ENCODE measurements at places on chromosomes 3 and 15.
A peak's percentile ranks its signal among the peaks of the same experiment; 100 is the strongest.

DNA sequence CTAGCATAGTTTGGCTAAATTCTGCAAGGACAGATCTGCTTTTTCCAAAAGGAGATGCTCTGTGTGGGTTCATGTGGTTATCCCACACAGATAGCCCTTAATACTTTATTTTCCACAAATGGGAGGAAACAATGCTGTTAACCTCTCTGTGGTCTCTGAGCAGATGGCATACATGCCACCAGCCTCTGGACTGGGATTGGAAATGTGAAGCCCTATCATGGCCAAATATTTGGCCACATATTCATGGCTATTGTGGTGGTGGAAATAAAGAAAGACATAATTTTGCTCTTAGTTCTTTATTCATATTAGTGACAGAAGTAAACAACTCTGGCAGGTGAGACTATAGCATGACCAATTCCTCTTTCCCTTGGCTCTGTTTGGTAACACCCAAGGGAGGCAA is 726.2 kb downstream of the ROBO1 start:
- no peak for DNase-seq

DNA sequence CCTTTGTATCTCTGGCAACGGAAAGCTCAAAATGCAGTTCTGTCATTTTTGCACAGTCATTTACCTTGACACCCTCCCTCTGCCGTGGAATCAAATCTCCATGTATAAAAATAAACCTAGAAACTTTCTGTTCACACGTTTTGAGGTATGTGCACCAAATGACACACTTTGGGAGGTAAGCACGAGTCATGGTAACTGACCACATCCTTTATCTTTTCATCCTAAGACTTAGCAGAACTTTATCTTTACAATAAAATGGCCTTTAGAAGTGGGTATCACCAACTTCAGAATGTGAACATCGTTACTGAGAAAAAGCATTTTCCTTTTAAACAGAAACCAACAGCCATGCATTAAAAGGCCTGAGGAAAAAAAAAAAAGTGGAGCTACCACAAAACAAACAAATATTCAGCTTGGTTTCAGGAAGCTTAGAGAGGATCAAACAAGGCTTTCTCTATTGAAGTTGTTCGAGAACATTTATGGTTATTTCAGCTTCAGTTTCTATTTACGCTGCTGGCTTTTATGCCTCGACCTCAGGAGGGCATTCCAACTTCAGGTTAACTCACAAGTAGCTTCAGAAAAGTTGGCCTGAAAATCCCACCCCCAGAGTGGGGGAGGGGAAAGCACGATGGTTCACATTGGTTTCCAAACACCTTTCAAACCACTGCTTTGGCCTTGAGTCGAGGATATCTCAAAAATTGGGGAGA is 171.1 kb upstream of the ICE2 start:
- no peak for DNase-seq

DNA sequence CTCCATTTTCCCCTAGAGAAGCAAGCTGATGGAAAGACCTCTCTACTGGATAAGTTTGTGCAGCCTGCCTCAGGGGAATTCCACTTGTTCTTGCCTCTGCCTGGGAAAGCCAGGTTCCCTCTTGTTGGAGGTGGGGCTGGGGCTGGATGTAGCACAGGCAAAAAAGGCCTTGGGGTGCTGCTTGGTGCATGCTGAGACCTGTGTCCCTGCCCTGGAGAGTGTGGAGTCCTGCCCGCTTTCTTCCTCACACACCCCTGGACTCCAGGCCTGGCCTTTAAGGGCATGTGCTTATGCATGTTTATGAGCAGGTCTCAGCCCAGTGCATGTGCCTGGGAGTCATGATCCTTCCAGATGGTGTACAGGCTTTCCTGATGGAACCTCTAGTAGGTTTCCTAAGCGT is 23.5 kb upstream of the JMJD7 start:
- DNase-seq: no peak

GRCh38 chr3:11794927-11795326 is 51.8 kb downstream of the TAMM41 start:
- DNase-seq: no peak

GRCh38 chr3:191790934-191791333 is 330.0 kb downstream of the PYDC2 start:
- DNase-seq: no peak

DNA sequence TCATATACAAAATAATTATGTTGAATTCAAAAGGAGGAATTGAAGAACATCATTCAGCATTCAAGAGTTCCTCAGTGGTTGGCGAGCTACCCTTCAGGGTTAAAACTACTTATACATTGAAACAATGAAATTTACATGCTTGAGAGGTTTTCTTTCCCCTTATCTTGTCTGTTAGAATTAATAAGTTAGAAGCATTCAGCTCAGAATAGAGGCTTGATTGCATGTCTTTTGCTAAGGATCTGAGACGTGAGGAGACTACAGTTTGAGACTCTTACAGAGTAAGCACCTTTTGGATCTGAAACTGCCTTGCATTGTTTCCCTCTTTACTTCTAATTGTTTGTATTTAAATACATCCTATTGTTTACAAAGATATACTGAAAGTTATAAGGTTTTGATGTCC is 157.6 kb downstream of the NSUN3 start:
- DNase-seq: no peak

GRCh38 chr15:67409175-67409574 is 111.8 kb upstream of the C15orf61 start:
- no peak for DNase-seq

GRCh38 chr15:66715181-66715624 is 13.2 kb downstream of the SMAD6 start:
- DNase-seq: no peak

GRCh38 chr3:138875096-138875753 is 40.5 kb upstream of the PIK3CB start:
- DNase-seq: no peak

- no peak for DNase-seq
Observed at GRCh38 chr3:189941125-189941524, 179.6 kb downstream of the P3H2 start.

GRCh38 chr3:194961149-194961548 is 275.5 kb downstream of the FAM43A start:
- no peak for DNase-seq

DNA sequence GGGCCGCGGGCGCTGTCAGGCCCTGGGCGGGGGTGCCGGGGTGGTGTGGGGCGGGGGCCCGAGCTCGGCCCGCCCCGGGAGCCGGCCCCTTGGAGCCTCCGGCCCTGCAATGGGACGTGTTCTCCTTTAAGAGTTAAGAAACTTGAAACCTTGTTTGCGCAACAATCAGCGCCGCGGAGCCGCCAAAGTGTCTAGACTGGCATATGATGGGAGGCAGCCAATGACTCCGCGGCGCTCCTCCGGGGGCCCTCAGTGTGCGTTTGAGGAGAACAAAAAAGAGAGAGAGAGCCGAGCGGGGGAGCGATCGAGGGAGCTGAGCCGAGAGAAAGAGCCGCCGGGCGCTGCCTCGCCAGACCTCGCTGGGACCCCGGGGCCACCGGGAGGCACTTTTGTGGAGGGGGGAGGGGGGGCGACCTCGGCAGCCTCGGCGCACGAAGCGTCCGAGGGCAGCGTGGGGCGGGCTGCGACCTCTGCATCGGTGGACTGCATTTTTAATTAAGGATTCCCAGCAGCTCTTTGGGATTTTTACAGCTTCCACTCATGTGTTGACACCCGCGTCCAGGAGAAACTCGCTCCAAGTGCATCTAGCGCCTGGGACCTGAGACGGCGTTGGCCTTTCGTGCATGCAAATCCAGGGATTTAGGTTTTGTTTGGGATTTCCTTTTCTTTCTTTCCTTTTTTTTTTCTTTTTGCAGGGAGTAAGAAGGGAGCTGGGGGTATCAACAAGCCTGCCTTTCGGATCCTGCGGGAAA is at the start of gene SMAD6:
Gene SMAD6, plus strand, starts transcription at position 202 of the 752 bp plus-strand sequence. CDS start 1,023 bp downstream, outside the sequence.
- peak; percentile 99 for DNase-seq

- no peak for DNase-seq
Observed at GRCh38 chr3:88114878-88115549, 34.7 kb upstream of the C3orf38 start.

- peak; percentile 39 for DNase-seq
Observed at GRCh38 chr15:33994005-33994615, 25.8 kb downstream of the CHRM5 start.

All from NT2/D1 (cell line).